NCI-H1417 treated with DMSO at 0.1 percent for 48 hours (cell line): ENCODE measurements at places on chromosomes 5 and 9.

GRCh38 chr5:159655757-159656409, 260.4 kb upstream of the ADRA1B start:
- no peak for DNase-seq

- no peak for DNase-seq
Observed at GRCh38 chr9:105887679-105888078, 193.3 kb downstream of the TMEM38B start.

DNA sequence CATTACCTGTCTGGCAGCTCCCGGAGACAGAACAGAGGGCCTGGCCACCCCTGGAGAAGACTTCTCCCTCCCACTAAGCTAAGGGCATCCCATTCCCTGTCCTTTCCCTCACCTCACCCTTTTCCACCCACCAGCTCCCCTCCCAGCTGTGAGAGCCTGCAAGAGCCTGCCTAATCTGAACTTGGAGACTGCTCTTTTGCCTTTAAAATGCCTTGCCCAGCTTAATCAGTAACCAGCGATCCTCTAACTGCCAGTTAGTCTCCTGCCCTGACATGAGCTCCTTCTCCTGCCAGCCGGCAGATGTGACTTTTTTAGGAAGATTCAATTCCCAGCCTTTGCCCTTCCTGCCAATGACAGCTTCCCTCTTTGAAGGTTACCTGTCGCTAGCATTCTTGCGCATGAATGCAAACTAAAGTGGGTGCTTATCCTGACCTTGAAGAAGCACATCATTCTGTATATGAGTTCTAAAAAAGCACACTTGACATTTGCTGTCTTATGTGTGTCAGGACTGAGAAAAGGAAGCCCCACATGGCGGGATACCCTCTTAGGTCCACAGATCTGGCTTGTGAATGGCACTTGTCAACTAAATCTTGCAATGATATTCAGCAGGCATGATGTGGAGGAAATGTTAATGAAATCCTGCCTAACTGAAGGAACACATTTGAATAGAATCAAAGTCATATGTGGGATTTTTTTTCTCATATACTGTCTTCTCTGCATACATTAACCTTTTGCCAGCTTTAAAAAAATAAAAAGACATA, 411.2 kb upstream of the SLC30A5 start:
- no peak for DNase-seq

DNA sequence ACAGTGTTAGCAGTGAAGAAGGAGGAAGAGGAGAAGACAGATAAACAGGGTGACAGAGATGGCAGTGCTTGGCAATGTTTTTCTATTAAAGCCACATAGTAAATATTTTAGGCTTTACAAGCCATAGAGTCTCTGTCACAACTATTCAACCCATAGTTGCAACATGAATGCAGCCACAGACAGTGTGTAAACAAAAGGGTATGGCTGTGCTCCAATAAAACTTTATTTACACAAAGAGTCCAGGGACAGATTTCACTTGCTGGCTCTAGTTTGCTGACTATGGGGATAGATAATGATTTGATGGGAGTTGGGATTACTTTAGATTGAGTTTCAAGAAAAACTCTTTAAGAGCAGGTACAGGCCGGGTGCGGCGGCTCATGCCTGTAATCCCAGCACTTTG, 224.8 kb upstream of the SEMA6A start:
- no peak for DNase-seq

- DNase-seq = no peak
Observed at GRCh38 chr5:32552936-32553335, 32.4 kb upstream of the SUB1 start.

DNA sequence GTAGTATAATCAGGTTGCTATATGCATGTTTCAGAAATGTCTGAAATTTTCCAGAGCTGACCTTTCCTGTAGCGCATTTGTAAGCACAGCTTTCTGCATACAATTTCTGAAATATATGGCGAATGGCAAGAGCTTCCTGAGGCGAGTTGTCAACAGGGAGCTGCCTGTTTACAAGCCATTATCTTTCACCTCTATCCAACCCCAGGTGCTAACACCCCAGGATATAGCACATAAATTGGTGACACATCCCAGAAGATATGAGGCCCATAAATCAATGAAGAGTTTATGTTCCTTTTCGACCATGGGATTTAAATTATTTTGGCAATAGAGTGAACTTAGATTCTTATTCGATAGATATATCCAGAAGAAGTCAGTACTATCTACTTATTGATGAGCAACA, 379.8 kb downstream of the KDM4C start:
- DNase-seq = no peak

GRCh38 chr9:123861086-123861755, 68.7 kb downstream of the DENND1A start:
- no peak for DNase-seq

DNA sequence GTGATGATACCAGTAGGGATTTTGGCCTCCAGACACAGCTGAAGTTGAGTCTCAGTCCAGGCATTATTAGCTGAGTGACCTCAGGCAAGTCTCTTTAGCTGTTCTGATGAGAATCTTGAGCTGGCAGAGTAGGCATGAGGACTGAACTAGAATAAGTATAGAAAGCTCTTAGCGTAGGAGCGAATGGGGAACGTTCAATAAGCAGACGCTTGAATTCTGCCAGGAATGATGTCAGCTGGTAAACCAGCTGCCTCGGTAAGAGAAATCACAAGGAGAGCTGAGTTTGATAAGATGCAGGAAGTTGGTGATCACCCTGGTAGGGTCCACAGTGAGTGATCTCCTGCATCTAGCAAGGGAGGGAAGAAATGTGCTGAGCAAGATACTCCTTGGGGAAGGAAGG, 280.4 kb downstream of the NTRK2 start:
- DNase-seq = no peak

DNA sequence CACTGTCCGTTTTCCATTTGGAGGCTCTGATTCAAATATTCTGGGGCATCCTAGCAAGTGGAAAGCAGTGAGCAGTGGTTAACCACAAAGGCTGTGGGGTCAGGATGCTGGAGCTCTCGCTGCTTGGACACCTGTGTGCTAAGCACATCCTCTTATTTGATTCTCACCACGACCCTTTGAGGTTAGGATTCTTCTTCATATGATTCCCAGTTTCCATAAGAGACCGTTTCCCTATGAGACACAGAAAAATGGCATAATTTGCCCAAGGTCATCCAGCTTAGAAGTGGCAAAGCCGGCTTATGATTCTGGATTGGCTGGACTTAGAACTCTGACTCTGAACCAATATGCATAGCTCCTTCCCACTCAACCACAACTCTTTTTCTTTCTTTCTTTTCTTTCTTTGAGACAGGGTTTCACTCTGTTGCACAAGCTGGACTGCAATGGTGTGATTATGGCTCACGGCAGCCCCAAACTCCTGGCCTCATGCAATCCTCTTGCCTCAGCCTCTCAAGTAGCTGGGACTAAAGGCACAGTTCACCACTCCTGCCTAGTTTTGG, 207.7 kb downstream of the TTLL11 start:
- no peak for DNase-seq

DNA sequence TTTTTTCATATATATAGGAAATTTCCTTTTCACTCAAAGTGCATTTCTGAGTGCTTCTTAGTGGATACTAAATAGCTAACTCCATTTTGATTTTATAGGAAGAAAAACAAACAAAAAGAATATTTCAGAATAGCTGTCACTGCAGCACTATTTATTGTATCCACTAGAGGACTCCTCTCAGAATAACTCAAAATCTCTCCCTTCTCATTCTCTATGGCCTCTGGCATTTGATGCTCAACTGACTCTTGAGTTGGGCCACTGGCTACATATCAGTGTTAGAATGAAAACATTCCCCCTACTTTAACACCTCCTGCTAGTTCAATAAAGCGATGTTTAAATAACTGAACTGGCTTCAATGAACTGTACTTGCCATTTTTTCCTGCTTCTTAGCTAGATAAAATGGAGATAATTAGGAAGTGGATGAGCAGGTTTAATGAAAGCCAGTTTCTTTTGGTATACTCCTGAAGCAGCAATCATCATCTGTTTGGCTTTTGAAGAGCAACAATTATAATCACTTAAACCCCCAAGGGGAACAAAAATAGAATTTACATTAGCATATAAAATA, 16.6 kb upstream of the ELAVL2 start:
- no peak for DNase-seq

- no peak for DNase-seq
Observed at GRCh38 chr5:78090002-78090401, 204.5 kb downstream of the AP3B1 start.

GRCh38 chr5:143030349-143030748, 260.2 kb downstream of the ARHGAP26 start:
- no peak for DNase-seq

DNA sequence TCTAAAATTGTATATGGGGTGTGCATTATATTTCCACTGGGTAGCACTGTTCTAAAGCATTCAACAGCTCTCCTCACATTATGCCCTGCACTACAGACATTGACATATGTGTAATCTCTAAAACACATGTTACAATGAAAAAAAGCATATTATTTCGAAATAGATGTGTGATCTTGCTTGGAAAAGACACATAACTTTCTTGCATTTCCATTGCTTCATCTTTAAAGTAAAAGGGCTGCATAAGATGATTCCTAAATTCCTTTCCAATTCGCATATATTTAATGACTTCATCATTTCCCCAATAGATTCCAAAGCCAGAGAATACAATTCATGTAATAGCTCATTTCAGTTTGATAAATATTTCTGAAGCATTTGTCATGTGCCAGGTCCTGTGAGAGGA, 566.9 kb downstream of the PDE4D start:
- DNase-seq = no peak

GRCh38 chr5:32017692-32018367, 156.3 kb downstream of the GOLPH3 start:
- DNase-seq = no peak
